ENCODE measurements at places on chromosomes 1 and 21.

DNA sequence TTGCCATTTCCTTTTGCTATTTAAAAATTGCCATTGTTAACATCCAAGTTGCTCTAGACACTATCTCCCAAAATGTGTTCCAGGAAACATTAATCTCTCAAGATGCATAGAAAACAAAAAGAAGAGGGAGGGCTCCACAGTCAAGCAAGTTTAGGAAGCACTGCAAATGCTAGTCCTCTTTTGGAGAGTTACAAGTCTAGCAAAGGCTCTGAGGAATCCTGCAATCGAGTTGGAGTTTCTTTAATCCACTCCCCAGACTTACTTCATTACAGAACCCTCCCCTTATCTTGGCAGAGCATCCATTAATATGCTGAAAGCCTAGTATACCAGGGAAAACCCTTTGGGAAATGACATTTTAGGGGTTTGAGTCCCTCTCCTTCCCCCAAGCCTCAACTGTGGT is 147.9 kb downstream of the SYF2 start:
- no peak for DNase-seq

- DNase-seq: no peak
Measured at GRCh38 chr1:237794071-237794470, 96.7 kb downstream of the ZP4 start.

GRCh38 chr1:101299141-101299540 is 62.3 kb downstream of the S1PR1 start:
- DNase-seq: no peak

DNA sequence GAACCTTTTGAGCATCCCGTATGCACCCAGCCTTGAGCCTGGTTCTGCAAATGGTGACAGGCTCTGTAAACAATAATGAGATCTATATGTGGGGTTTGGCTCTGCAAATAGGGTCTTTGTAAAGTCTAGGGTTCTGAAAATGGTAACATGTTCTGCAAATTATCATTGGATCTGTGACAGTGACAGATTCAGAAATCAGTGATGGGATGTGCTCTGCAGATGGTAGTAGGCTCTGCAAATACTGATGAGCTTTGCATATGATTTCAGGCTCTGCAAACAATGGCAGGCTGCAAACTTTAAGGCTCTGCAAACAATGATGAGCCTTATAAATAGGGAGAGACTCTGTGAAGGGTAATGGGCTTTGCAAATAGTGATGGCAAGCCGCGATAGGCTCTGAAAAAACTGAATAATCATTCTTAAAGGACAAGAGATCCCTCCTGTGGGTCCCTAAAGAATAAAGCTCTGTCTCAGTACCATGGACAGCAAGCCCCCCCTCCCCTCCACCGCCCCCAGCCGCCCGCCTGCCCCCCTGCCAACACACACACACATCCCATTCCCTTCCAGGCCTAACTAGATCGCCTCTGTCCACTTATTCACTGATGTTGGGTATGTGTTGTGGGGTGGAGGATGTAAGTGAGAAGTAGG is 17.7 kb upstream of the DMBX1 start:
- DNase-seq: no peak

- no peak for DNase-seq
Measured at GRCh38 chr21:43958364-43959158, 53.5 kb upstream of the TRAPPC10 start.

- DNase-seq: no peak
Measured at GRCh38 chr21:36672737-36673136, 26.2 kb upstream of the SIM2 start.

DNA sequence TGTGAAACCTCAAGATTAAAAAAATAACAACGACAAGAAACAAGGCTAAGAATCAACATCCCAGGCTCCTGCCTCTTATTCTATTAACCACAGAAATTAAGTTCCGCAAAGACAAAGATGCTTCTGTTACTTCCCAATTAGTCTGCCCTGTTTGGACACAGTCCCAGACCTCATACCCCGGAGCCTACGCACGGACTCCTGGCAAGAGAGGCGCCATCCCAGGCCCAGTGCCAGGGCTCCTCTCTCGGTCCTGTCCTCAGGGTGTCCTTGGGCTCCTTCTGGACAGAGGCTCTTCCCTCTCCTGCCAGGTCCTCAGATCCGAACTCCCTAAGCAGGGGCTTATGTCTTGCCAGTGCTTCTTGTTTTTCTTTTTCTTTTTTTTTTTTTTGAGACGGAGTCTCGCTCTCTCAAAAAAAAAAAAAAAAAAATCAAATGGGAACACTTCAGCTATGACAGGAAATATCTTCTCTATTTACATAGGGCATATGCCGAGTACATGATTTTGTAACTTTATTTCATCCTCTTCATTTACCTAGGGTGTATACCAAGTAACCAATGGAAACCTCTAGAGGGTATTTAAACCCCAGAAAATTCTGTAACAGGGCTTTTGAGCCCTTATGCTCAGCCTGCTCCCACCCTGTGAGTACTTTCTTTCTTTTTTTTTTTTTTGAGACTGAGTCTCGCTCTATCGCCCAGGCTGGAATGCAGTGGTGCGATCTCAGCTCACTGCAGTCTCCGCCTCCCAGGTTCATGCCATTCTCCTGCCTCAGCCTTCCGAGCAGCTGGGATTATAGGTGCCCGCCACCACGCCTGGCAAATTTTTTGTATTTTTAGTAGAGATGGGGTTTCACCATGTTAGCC is 11.7 kb upstream of the ENO1 start:
- DNase-seq: no peak

GRCh38 chr1:25945761-25946160 is 39.5 kb upstream of the STMN1 start:
- DNase-seq: no peak

- DNase-seq: no peak
Measured at GRCh38 chr1:83011265-83011664, 987.7 kb downstream of the TTLL7 start.

- no peak for DNase-seq
Measured at GRCh38 chr21:27743971-27744564, 777.2 kb upstream of the ADAMTS5 start.

DNA sequence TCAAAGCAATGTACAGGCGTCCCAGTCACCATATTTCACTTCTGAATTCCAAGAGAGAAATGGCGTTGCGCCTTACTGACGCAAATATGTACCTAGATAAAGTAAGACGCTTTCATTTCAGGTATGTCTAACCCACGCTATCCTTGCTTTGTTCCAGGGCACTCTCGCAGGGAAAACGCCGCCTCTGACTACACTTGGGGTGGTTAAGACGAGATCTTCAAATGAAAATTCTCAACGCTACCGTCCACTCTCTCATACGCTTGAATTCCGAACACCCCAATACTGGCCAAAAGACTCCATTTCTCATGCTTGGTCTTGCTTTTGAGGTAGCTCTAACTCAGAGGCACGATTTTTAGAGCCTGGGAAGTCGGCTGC is 736 bp upstream of the ZMPSTE24 start:
- no peak for DNase-seq

DNA sequence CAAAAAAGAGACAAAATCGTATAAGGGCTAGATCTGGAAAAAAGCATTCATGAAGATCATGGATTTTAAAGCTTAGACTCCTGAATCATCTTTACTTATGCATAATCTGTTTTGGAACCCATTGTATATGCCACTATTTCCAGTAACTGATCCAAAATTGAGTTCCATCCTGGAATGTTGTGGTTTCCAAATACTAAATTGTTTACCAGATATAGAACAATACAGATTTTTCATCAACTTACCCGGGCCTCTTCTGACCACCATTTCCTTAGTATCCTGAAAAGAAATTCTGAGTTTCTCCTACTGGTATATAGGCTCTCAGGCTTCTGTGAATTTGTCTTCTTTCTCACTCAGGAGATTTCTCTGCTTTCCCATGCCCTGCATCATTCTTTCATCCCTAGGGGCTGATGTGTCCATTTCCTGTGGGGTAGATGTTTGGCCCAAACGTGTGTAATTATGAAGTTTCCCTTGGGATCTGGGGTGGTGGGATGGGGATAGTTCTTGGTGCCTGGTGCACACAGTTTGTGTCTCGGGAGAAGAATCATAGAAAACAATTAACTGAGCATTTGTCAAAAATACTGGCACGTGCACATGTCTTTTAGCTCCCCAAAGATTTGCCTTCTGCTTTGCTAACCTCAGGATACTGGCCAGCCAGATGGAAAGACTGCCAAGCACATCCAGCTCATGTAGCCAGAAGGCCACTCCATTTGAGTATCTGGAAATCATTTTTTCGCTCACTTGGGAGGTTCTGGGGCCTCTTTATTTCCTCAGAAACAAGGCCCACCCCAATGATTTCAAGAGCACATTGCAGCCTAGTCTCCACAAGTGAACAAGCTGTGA is 127.8 kb downstream of the NTMT2 start:
- no peak for DNase-seq

GRCh38 chr1:203206129-203206687 is 19.7 kb upstream of the CHI3L1 start:
- DNase-seq: no peak

- no peak for DNase-seq
Measured at GRCh38 chr1:12200208-12200607, 29.6 kb upstream of the VPS13D start.

DNA sequence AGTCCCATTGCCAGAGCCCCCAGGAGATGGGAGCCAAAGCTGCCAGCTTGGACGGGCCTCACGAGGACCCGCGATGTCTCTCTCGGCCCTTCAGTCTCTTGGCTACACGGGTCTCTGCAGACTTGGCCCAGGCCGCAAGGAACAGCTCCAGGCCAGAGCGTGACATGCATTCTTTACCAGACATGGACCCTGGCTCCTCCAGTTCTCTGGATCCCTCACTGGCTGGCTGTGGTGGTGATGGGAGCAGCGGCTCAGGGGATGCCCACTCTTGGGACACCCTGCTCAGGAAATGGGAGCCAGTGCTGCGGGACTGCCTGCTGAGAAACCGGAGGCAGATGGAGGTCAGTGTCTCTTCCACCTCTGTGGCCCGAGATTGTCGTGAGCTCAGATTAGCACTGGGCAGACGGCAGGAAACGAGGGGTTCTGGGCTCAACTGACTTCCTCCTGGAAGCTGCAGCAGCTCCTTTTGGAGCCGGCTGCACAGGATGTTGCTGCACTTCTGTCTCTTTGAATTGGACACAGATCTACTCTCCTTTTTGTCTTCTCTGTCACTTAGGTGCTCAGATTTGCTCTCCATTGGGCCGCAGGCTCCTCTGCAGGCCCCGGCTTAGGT is 68.0 kb downstream of the DISC1 start:
- DNase-seq: no peak

- DNase-seq: no peak
Measured at GRCh38 chr1:160007577-160008200, 24.1 kb downstream of the PIGM start.

GRCh38 chr1:15915991-15916390 is 59.9 kb downstream of the ZBTB17 start:
- DNase-seq: no peak

- DNase-seq: no peak
Measured at GRCh38 chr1:229803626-229804217, 177.7 kb downstream of the URB2 start.

- no peak for DNase-seq
Measured at GRCh38 chr1:38788341-38789336, 70.9 kb downstream of the RRAGC start.

DNA sequence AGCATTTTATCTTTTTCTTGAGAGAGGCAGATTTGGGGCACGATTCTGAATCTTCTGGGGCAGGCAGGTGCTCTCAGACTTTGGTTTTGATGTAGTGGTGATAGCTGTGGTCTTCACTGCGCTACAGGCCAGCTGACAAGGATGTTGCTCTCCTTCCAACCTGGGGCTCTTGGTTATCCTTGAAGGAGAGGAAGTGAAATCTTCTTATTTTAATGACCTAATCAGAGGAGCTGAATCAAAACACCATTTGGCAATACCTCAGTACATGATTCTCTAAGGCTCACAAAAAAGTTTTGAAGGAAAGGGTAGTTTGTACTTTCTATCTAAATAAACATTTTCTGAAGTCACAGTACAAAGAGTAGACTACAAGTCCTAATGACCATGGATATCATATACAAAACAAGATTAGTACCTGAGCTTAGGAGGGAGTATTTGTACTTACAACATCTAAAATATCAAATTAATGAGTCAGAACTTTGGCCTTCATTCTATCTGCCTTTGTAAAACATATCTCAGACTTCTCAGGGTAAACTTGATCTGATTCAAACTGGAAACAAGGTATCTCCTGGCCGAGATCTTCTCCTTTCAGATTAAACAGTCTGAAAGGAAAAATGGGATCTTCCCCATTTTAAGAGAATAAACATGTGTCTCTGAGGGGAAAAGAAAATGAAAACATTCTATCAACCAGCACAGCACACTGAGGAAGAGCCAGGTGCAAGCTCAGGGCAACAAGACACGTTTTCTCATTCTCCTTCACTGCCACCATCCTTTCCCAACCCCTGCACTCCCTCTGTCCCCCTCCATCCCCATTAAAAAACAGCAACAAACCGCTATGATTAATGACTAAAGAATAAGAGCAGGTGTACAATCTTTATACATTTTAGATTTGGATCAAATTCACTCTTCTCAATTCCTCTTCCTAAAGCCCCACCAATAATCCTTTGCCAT is 69.2 kb downstream of the SH3GLB1 start:
- no peak for DNase-seq

GRCh38 chr21:44499211-44499560 is 40.8 kb downstream of the KRTAP10-1 start:
- DNase-seq: no peak

DNA sequence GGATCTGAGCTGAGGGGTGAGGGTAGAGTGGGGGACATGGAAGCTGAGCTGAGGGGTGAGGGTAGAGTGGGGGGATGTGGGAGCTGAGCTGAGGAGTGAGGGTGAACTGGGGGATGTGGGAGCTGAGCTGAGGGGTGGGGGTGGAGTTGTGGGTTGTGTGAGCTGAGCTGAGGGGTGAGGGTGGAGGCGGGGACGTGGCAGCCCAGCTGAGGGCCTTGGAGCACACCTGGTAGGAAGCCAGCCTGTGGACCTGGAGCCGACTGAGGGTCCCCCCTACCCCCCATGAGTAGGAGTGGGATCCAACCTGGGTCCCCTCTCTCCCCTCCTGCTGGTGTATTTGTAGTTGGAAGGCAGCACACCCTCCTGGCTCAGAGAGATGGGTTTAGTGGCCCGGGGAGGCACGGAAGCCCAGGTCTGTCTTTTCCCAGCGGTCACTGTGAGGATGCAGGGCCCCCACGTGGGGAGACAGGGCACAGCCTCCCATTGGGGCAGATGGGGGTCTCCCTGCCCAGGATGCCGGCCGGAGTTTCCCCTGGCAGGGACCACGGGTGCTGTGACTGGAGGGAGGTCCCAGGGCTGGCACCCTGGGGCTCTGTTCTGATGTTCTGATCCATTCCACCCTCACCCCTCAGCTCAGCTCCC is 13.2 kb upstream of the NPHP4 start:
- no peak for DNase-seq
